ENCODE measurements at places on chromosomes 4 and X. TPM values are rescaled to one million over a fixed set of nuclear protein-coding genes. Genes with fewer than 3 reads are reported as not detected.

DNA sequence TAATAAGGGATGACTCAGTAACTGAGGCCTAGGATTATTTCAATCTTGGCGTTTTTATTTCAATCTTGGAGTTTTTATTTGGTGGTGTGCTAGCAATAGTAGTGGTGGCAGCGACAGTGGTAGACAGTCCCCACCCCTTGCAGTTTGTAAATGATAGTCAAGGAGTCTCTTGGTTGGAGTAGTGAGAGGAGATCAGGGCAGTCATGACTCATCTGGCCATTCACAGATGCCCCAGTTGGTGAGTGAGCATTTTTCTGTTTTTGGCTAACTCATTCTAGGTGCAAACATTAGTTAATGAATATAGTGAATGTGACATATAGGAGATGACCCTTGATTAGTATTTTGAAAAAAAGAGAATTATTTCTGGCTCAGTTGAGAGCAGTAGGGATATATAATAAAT is 93.5 kb upstream of the ADAD1 start:
- no peak for DNase-seq

GRCh38 chrX:116607776-116608175 is 145.0 kb upstream of the CT83 start:
- no peak for DNase-seq

- DNase-seq, result no peak
Observed at GRCh38 chr4:85658766-85659439, 184.0 kb downstream of the ARHGAP24 start.

DNA sequence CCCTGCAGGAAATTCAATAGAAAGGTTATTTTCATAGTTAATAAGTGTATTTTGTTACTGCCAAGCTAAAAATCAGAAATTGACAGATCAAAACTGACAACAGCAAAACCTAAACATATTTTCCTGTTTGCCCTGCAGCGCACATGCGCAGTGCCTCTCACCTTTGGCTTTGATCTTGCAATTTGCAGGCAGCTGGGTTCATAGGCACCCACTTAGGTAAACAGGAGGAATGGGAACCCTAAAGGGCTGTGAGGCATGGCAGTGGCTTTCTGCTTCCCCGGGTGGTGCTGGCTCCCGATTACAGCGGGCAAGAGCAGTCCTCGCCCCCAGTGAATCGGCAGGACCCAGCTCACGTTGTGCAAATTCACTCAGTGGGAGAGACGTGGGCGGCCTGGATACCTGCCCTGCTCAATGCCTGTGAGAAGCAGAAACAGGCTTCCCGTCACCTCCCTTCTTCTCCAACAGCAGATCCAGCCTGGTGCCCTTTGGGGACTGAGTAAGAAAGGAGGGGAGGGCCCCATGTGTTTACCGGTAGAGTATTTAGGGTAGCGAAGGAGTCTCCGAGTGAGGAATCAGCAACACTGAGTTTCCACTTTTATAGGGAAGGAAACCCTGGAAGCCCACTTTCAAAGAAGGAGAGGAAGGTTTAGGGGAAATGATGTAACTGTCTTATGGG is 25.7 kb downstream of the CCKAR start:
- no peak for DNase-seq

GRCh38 chrX:149298111-149298510 is 207.0 kb downstream of the IDS start:
- DNase-seq, result no peak

- DNase-seq, result no peak
Observed at GRCh38 chrX:69085826-69086225, 79.4 kb downstream of the PJA1 start.

GRCh38 chrX:98357146-98357545 is 1473.4 kb downstream of the RPA4 start:
- DNase-seq, result no peak

The PCDH18 gene
- total RNA-seq, result not detected

All from activated naive CD8-positive, alpha-beta T cell treated with anti-CD3 and anti-CD28 coated beads, Interleukin-2, amount 10 ng/mL, durations not matched to agents 7 days and 5 days (primary cell).